Activated CD4-positive, alpha-beta T cell treated with anti-CD3 and anti-CD28 coated beads, Interleukin-2, amount 50 U/mL, for 48 hours (primary cell): ENCODE measurements at places on chromosomes 4 and X.

DNA sequence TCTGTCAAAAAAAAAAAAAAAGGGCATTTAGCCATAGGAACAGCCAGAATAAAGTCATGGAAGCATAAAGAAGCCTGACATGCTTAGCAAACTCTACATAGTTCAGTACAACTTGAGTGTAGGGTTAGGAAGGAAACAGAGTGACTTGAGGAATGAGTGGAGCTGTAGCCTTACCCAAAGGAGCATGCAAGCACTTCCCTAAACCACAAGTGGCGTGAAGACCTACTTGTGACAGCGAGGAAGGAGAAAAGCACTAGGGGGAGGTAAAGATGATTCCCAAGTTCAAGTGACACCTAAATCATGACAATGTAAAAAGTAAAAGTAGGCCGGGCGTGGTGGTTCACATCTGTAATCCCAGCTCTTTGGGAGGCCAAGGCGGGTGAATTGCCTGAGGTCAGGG lies 21.8 kb upstream of the IQSEC2 start:
- DNase-seq, result no peak

GRCh38 chr4:92047209-92047875 lies 256.4 kb upstream of the GRID2 start:
- no peak for DNase-seq

DNA sequence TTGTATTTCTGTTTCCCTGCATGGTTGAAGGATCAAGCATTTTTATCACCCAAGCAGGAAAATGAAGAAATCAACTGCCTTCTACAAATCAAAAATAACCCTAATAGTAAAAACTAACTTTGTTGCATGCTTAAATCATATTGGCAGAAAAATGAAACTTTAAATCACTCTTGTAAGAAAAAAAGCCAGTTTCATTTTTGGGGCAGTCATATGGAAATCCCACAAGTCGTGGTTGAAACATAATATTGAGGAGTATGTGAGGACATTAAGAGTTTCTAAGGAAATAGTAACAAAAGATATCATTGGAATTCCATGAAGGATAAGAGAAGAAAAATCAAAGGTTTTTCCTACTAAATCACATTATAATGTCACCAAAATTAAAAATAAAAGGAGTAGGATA lies 8.4 kb downstream of the TEC start:
- DNase-seq, result no peak

GRCh38 chr4:10003666-10004065 lies 17.6 kb downstream of the SLC2A9 start:
- DNase-seq, result peak; percentile 27

GRCh38 chrX:104135677-104136076 lies 21.1 kb downstream of the SLC25A53 start:
- no peak for DNase-seq

DNA sequence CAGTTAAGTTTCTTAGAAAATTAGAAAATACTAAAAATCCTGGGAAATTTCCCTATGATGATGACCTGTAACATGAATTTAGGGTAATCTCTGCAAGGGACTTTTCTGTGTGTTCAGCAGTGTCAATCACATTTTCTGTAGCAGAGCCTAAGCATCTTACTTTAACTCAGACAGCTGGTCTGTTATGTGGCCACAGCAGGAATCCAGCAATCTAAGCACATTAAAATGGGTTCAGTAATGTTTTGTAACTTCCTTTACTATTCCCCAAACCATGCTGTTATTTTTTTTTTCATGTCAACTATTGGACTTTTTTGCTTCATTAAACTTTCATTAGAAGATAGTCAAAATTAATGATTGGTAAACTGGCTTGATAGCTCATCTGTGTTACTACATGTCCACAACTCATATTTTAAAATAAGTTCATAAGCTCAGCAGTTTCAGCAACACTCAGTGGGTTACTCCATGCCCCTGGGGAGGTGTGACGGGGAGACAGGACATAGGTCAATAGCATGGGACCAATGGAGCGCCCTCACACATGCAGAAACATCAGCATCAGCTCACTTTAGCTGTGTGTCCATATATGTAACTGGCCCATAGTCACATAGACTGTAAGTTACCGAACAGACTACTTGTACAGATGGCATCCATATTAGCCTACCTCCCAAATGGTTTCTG lies 168.0 kb upstream of the PACRGL start:
- DNase-seq, result no peak

- no peak for DNase-seq
These were observed 14.9 kb downstream of the IGFBP7 start for GRCh38 chr4:57095245-57095644.

- DNase-seq, result no peak
These were observed 80.7 kb upstream of the PLAC8 start for GRCh38 chr4:83195269-83195668.

GRCh38 chr4:54224996-54225597 lies 4.0 kb upstream of the PDGFRA start:
- DNase-seq, result no peak

DNA sequence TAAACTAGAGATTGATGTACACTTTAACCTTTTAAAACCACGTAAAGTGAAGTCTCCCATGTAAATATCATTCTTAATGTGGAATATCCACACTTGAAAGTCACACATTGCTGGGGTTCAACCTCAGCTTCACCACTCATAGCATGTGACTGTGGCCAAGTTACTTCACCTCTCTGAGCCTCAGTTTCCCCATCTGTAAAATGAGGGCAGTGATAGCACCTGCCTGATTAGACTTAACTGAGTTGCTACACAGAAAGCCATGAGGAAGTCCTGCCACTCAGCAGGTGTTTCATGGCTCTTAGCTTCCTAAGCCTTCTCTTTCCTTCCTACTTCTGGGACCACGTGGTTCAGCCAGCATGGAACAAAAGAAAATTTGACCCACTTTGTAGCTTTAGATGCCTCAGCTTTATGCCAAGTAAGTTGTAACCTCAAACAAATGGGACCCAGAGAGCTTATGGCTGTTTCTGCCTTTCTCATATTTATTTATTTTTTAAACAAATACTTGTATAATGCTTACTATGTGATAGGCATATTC lies 277.3 kb upstream of the KLF3 start:
- no peak for DNase-seq

- DNase-seq, result no peak
These were observed 26.5 kb downstream of the ZNF81 start for GRCh38 chrX:47863187-47863586.
